SK-N-SH (cell line): ENCODE measurements at places on chromosomes 5 and 9. TPM values are rescaled to one million over a fixed set of nuclear protein-coding genes. Genes with fewer than 3 reads are reported as not detected.

BOD1 gene
- 45.3 and 52.2 TPM in 2 replicates for polyA plus RNA-seq

PHYHD1 gene
- 0.19 TPM in 1 of 2 replicates, not detected in the other for polyA plus RNA-seq

- no peak overlapping the region for H3K27ac ChIP-seq
- no peak for DNase-seq
- H3K27me3 ChIP-seq, result no peaks in the 10 kb centered on the region
- H3K36me3 ChIP-seq, result no peaks in the 10 kb centered on the region
Observed at GRCh38 chr5:123428521-123429220, 5.5 kb upstream of the CEP120 start.

GRCh38 chr5:102668220-102668932, 86.7 kb upstream of the PAM start:
- no peak overlapping the region; the same call in 1 of the 2 replicates for H3K27ac ChIP-seq
- no peak for DNase-seq
- H3K4me3 ChIP-seq, result no peak overlapping the region
- peaks cover 28% of the 10 kb centered on the region for H3K4me1 ChIP-seq

DNA sequence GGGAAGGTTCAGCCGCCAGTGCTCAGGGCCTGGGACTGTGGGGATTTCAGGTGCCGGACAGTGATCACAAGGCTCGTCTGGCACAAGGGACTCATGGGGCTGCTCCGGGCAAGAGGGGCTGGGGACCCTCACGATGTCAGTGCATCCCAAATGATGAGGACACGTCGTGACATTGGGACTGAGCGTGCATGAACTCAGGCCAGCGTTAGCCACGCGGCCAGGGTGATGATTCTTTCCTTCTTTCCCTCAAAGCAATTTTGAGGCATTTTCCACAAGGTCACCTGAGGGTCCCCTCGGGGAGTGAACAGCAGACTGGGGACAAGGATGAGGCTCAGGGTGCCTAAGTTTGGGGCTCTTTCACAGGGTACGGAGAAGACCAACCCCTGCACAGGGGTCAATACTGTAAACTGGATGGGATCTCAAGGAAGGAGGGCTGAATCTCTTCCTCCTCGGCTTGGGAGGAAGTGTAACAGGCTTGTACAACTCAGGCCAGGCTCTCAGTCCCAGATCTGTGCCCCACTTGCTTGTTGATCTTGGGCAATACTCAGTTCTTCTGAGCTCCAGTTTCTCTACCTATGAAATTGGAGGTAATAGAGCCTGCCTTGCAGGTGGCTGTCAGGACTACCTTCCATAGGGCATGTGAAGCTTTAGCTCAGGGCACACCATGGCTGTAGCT, 78.5 kb downstream of the PRRT1B start:
- no peaks in the 10 kb centered on the region for H3K27me3 ChIP-seq
- no peak overlapping the region for H3K4me3 ChIP-seq
- H3K36me3 ChIP-seq, result peaks cover 7% of the 10 kb centered on the region
- DNase-seq, result no peak
- no peak overlapping the region for H3K27ac ChIP-seq

DNA sequence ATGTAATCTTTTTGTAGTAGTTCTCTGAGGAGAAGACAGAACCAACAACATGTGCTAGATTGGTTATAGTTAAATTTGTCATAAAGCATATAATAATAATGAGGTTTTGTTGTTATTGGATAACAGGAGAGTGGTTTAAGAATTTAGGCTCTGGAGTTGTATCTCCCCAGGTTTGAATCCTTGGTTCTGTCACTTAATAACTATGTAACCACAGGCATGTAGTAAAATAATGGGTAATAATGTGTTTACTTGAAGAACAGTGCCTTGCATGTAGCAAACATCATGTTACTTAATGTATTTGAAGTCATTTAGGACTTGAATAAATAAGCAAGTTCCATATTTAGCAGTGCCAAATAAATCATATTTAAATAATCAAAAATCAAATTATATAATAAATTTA, 55.8 kb downstream of the NSD1 start:
- no peak for DNase-seq
- peaks cover 5% of the 10 kb centered on the region for H3K36me3 ChIP-seq
- no peaks in the 10 kb centered on the region; the same call in 1 of the 2 replicates for H3K4me1 ChIP-seq
- no peak overlapping the region for H3K4me3 ChIP-seq
- H3K27me3 ChIP-seq, result no peaks in the 10 kb centered on the region
